Transverse colon (tissue), 4 donors: ENCODE measurements at places on chromosomes 5 and 9. TPM values are rescaled to one million over a fixed set of nuclear protein-coding genes. Genes with fewer than 3 reads are reported as not detected.
A peak's percentile ranks its signal among the peaks of the same experiment; 100 is the strongest.

Gene ZNF883
- 0.27 TPM for total RNA-seq

GRCh38 chr5:131749723-131750470 lies 46.9 kb downstream of the FNIP1 start:
- no peak for DNase-seq
- H3K27me3 ChIP-seq = no peaks in the 10 kb centered on the region
- no peak overlapping the region for H3K27ac ChIP-seq
- no peak overlapping the region for H3K4me3 ChIP-seq
- no peaks in the 10 kb centered on the region for H3K36me3 ChIP-seq
- no peaks in the 10 kb centered on the region for H3K4me1 ChIP-seq

Gene PCDHGA4
- 1.6 TPM for total RNA-seq

DNA sequence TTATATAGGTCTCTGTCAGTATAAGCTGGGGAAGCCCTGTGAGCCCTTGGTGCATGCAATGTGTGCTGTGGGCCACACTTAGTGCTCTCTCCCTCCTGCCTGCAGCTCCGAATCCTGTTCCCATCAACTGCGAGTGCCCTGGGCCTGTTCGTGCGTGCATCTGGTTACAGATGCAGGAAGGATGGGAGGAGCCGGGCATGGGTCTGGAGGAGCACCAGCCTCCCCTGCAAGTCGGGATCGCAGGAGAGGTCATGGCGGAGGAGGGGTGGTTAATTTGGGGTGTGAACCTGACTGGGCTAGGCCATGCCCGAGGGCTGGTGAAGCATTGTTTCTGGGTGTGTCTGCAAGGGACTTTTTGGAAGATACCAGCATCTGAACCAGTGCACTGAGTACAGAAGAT lies 274.6 kb upstream of the IRX4 start:
- no peak for DNase-seq
- no peak overlapping the region for H3K27ac ChIP-seq
- no peak overlapping the region for H3K4me3 ChIP-seq
- no peaks in the 10 kb centered on the region for H3K36me3 ChIP-seq
- H3K4me1 ChIP-seq = no peaks in the 10 kb centered on the region
- H3K27me3 ChIP-seq = no peaks in the 10 kb centered on the region

DNA sequence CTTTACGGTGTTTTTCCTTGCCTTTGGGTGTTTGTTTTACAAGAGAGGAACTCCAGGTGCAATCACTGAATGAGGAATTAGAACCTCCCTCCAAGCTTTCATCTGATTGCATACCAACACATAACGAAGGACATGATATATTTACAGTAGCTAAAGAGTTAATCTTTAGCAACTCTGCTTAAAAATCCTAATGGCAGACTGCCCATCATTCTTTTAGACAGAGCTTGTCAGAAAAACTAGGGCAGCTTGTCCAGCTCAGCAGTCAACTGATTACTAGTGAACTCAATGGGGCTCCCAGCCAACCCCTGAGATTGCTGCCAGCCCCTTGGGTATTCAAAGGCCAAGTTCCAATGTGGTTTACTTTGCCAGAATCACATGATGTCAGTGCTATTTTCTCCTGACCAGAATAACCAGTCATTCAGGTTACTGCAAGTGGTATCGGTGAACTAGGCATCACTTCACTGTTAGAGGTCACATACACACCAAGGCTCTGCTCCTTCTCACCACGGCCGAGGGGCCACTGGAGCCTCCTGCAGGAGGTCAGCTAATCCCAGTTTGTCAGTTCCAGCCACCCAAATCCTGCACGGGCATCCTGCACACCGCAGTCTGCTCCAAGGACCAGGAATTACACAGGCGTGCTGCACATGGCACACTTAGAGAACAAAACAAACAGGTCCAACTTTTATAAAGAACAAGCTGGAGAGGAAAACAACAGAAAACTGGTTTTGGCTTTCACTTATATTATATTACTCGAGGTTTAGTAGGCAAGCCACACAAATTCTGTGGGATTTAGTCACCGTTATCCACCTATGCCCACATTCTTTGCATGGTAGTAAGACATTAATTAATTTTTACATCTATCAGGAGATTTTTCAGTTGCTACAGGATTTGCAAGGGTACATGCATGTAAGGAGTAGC lies 62.5 kb downstream of the NFIB start:
- H3K27ac ChIP-seq = peak overlapping the region; percentile 52
- peaks cover 14% of the 10 kb centered on the region for H3K4me1 ChIP-seq
- H3K27me3 ChIP-seq = no peaks in the 10 kb centered on the region
- peak; percentile 78 for DNase-seq

DNA sequence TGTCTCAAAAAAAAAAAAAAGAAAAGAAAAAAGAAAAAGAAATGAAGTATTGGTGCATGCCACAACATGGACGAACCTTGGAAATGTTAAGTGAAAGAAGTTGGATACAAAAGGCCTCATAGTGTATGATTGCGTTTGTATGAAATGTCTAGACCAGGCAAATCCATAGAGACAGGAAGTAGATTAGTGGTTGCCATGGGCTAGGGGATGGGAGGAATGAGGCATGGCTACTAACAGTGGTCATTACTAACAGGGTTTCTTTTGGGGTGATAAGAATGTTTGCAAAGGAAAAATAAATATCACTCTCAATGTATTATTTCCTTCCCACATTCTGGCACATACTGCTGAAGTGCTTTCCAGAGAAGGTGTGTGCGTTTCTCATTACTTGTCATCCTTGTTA lies 44.1 kb downstream of the UGCG start:
- H3K4me1 ChIP-seq = peaks cover 7% of the 10 kb centered on the region
- no peaks in the 10 kb centered on the region for H3K27me3 ChIP-seq
- H3K36me3 ChIP-seq = no peaks in the 10 kb centered on the region
- no peak for DNase-seq
- H3K27ac ChIP-seq = no peak overlapping the region
- no peak overlapping the region for H3K4me3 ChIP-seq

Gene IFNB1
- not detected for total RNA-seq
